ENCODE measurements at places on chromosomes 11 and 22.

- DNase-seq = no peak
These were observed 56.1 kb downstream of the APOL3 start for GRCh38 chr22:36104435-36104834.

DNA sequence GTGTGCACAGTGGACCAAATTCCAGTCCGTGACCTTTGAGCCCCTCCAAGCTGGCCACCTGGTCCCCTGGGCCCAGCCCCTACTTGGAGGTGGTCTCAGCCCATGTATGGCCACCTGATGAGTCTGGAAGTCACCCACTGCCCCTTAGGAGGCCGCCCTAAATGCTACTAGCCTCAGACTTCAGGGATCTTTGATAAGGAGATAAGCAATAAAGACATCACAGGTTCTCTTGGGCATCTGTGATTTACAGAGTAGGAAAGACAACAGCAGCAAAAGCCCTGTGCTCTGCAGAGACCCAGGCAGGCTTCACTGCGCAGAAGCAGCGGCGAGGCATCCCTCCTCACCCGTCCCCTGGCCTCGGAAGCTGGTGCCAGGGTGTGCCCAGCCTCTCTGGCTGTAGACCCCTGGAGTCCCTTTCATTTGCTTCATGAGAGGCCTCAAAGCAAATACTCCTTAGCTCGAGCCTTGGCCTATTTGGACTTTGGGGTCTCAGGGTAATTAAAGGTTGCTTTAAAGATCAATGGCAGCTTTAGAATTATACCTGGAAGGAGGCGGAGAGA is 360.1 kb downstream of the TBC1D22A start:
- no peak for DNase-seq

- no peak for DNase-seq
These were observed 81.0 kb downstream of the TRMU start for GRCh38 chr22:46416520-46416871.

DNA sequence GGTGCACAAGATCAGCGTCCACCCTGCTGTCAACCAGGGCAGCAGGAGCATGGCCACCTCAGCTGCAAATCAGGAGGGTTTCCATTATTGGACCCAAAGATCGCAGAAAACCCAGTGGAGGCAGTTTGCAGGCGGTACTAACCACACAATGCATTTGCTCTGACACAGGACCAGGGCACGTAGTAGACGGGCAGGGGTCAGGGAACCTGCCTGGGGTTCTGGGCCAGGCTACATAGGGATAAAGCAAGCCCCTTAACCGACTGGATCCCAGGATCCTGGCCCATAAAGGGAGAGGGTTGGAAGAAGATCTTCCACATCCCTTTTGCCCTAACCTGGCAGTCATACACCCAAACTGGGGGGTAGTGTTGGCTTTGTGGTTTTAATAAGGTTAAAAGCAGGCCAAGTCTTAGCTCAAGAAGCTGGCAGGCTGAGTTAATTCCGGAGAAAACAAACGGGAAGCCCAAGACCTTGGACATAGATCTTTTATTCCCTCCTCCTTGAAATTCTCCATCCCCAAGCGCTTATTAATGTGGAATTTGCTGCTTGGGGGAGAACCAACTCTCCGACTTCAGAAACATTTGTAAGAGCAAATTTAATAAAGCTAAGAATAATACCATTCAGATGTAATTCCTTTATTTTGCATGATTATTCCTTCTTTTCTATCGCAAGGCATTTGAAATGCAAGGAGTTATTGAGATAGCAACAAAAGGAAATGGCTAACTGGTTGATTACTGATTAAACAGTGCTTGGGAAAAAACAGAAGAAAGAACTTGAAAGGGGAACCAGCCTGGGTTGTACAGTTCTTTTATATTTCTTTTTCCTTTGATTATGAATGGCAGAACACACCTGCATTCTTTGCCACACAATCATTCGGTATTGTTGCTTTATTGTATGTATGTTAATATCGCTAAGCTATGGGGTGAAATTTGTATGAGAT is 6.3 kb upstream of the ARHGAP8 start:
- no peak for DNase-seq

DNA sequence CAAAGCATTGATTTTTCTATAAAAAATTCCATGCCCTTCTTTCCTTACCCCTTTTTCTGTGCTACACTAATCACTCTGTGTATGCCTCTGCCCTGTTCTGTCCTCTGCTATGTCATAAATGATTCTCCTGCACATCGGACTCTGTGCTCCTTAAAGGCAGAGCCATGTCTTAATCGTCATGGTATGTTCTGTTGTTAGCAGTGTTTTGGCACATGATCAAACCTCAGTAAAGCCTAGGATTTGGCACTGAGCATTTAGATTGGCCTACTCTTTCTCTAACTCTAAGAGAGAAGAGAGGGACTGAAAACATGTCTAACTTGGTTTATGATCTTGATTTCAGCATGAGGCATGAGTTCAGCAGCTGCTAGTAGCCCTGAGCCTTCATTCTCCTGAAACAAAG is 266.9 kb downstream of the AASDHPPT start:
- DNase-seq = no peak
